Dermis microvascular lymphatic vessel endothelial cell (primary cell): ENCODE measurements at places on chromosomes 6 and 20. TPM values are rescaled to one million over a fixed set of nuclear protein-coding genes. Genes with fewer than 3 reads are reported as not detected.

DNA sequence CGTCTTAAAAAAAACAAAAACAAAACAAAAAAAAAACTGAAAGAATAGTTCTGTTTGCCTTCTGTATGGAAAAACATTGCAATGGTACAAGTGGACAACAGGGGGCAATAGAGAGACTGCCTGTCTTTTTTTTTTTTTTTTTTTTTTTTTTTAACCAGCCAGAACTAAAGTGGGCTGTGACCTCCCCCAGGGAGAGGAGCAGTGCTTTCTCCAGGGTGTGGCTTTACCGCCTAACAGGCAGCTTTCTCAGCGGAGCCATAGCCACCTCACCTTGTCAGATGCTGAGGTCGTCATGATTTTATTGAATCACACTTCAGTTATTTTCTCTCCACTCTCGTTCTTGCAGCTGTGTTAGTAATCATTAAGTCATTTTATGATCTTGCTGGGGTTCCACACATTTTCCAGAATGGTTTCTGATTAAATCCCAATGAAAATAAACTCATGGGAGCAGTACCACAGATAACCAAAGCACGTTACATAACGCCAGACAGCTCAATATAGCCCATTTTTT, 78.4 kb downstream of the GMPR start:
- peak; percentile 22 for DNase-seq

- DNase-seq: no peak
Measured at GRCh38 chr6:132341646-132342045, 59.6 kb downstream of the MOXD1 start.

GRCh38 chr20:15889514-15890256, 683.6 kb downstream of the KIF16B start:
- DNase-seq: no peak

- DNase-seq: no peak
Measured at GRCh38 chr6:43308101-43308989, at the start of gene CRIP3. Gene CRIP3, minus strand, starts transcription at chr6:43308826. Its CDS starts 34 bp downstream, at chr6:43308792.

GRCh38 chr6:54291738-54292137, 16.5 kb upstream of the TINAG start:
- DNase-seq: no peak

DNA sequence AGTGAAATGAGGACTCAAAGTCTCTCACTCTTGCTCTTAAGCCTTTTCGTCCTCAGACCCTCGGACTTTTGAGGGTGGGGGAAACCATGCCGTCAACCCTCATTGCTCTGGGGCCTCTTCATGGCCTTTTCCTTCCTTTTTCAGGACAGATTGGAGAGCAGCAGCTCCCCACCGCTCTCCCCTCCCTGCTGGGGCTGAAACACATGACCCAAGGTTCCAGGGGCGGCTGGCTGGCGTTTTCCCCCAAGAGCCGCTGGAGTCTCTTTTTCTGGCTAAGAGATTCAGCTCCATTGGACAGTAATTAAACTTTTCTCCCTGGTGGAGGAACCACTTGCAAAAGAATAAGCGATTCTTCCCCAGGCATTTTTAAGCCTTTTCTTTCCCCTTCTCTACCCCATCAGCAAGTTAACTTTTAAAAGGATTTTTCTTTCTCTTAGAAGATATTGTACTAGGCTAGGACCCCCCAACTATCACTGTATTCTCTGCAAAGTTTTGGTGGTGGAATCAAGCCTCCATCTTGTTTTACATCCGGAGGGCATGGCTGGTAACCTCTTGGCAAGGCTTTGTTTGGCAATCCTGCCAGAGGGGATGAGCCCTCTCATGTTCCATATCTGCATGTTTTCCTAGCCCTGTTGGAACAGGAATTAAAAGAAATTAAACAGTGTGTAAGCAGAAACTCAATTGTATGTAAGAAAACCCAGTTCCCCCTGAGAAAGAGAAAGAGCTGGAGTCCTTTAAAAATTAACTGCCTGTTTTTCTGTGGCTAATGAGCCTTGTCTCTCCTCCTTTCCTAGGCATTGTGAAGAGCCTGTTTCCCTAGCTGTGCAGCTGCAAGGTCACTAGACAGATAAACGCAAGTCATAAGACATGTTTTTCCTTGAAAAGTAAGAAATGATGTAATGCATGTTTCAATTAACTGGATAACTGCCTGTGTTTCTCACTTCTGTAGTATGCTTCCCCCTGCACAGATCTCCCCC, 100.8 kb upstream of the GPR6 start:
- DNase-seq: no peak

DNA sequence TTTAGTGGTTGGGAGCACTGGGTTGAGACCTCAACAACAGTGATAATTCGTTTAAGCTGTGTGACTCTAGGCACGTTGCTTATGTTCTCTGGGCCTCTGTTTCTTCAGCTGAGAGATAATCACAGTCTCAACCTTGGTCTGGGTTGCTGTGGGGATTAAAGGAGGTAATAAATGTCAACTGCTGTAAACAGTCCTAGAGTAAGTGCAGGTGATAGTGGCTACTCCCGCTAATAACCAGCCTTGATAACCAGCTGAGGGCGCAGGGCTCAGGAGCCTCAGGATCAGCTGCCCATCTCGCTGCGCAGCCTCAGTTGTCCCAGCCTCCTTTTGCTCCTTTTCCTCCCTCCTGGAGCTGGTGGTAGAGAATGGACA, 58.0 kb downstream of the JARID2 start:
- no peak for DNase-seq

MMP24 gene
- under 0.01 and 0.13 TPM in 2 replicates for total RNA-seq

DNA sequence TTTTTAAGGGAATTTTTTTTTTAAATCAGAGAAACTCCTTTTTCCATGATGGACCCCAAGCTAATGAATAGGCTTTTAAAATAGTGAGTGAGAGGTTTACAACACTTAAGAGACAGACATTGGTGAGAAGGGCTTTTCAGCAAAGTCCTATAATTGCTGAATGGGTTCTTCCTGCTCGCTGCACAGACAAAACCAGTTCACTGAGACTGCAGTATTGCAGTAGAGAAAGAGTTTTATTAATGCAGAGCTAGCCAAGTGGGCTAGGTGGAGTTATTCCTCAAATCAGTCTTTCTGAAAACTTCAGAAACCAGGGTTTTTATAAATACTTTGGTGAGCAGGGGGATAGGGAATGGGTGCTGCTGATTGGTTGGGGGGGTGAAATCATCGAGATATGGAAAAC, 3.2 kb upstream of the SLC2A10 start:
- no peak for DNase-seq

DNA sequence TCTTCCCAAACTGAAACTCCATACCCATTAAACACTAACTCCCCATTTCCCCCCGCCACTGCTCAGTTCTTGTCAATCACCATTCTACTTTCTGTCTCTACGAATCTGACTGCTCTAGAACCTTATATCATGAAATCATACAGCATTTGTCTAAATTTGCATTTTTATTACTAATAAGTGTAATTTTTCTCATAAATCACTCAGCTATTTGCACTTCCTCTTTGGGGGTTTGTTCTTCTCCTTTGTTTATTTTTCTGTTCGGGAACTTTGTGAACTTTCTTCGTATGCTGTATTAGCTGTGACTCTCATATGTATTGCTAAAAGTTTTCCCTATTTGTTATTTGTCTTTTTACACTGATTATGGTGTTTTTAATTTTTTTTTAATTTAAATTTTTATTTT, 152.2 kb downstream of the SLC16A10 start:
- DNase-seq: no peak

GRCh38 chr6:31908791-31909190, 6.9 kb upstream of the ZBTB12 start:
- no peak for DNase-seq

DNA sequence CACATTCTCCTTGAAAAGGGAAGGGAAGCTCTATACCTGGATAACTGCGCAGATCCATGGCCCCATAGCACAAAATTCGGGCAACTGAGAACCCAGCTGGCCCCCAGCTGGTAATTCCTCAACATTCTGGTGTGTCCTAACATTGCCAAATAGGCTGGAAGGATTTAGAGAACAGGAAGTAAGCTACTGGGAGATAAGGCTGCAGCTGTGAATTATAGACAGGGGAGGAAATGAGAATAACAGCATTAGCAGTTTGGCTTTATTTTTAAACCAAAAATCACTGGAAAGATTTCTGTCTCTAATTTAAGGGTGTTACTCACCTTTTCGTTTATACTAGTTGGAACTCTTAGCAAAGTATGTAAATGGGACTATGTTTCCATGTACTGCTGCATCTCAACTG, 97.2 kb downstream of the TULP4 start:
- peak; percentile 87 for DNase-seq

DNA sequence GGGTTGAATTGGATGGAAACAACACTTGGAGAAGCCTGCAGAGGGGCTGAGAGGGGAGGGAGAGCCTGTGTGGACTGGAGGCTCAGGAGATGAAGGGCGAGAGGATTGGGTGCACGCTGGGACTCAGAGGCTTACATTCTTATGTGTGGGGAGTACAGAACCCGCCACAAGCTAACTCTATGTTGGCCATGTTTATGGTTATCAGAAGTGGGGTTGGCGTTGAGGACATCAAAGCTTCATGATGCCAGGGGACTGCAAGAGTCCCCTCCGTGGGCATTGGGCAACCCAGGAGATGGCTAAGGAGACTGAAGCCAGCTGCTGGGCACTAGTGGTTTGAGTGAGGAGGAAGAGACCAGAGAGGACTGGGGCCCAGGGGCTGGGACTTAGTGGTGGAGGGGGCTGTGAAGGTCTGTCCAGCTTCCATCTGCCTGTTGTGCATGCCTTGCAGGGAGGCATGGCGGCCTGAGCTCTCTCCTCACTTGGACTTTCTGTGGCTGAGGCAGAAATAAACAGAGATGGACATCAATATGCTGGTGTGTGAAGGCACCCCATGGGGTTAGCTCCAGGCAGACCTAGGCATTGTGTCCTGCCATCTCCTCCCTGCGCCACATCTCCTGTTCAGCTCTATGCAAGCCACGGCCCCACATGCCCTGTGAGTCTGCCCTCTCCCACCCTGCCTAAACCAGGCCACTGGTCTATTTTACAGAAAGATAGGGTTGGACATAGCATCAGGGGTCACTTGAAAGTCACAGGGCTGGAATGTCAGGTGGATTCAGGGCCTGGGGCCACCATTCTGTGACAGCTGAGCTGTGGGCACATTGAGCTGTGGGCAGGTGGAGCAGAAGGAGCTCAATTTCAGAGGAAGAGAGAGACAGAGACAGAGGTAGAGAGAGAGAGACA, 61.6 kb downstream of the PHACTR3 start:
- DNase-seq: no peak

DNA sequence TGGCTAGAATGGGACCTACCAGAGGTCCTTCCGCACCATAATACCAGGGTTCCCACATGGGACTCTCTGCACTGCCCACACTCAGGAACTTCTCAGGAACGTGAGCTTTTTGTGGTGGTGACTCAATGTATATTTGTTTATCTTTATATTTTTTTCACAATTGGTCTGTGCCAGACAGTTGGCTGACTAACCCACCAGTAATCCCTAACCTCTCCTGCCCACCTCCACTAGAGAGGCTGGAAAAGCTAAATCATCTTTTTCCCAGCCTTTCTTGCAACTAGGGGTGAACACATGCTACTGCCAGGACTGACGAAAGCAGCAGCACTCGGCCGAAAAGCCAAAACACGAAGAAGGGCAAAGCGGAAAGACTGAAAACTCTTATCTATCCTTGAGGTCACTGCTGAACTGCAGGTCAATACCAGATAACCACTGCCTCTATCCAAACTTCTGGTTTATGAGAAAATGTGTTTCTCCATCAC, 112.9 kb downstream of the TRERF1 start:
- no peak for DNase-seq

SLC13A3 gene
- total RNA-seq: under 0.01 and 0.13 TPM in 2 replicates

- no peak for DNase-seq
Measured at GRCh38 chr20:33063271-33063670, 9.6 kb downstream of the BPIFB3 start.

TULP1 gene
- not detected in 2 replicates for total RNA-seq

GRCh38 chr6:25278261-25278913, 787 bp upstream of the CARMIL1 start:
- no peak for DNase-seq

- no peak for DNase-seq
Measured at GRCh38 chr6:121837545-121838229, 402.2 kb downstream of the GJA1 start.

GNMT gene
- under 0.01 and 0.13 TPM in 2 replicates for total RNA-seq

LY6G6D gene
- total RNA-seq: not detected in 2 replicates

DNA sequence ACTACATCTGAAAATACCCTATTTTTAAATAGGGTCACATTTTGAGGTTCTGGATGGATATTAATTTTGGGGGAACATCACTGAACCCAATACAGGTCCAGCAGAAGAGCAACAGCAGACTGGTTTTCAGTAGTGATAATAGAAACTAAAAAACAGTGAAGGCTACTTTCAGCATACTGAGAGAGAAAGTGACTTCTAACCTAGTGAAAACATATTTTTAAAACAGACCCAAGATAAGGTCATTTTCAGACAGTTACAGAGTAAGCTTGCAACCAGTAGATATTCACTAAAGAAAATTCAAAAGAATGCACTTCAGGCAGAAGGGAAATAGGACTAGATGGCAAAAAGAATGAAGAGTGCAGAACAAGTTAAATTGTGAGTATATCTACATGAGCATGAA, 42.0 kb upstream of the TMEM244 start:
- no peak for DNase-seq

- DNase-seq: peak; percentile 83
Measured at GRCh38 chr6:33014841-33015634, 5.6 kb upstream of the HLA-DOA start.

- DNase-seq: no peak
Measured at GRCh38 chr6:90508753-90509152, 78.1 kb downstream of the MAP3K7 start.

DNA sequence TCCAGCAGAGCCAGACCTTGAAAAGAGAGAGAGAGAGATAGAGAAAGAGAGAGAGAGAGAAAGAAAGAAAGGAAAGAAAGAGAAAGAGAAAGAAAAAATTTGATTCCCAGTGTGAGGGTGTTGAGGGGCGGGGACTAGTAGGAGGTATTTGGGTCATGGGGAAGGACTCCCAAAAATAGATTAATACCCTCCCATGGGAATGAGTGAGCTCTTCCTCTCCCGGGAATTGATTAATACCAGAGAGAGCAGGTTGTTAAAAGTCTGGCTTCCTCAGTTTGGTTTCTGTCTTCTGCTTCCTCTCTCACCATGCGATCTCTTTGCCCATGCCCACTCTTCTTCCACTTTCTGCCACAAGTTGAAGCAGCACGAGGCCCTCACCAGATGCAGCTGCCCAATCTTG, 28.8 kb upstream of the CFAP206 start:
- DNase-seq: no peak

FGD2 gene
- total RNA-seq: not detected in 2 replicates

DNA sequence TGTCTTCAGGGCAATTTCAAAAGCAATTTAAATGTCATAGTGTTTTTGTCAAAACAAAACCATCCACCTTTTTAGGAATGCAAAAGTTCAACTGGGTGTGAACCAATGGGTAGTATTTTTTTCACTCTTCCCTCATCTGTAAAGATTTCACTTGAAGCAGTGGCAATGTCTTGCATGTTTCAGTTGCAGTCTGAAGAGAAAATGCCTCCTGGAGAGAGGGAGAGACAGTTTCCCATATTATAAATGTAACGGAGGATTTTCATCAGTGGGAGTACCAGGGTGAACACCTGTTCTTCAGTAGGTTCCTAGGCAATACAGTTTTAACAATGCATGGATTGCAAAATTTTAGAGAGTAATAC, 3.3 kb downstream of the FOXQ1 start:
- DNase-seq: no peak

- no peak for DNase-seq
Measured at GRCh38 chr6:119337252-119337651, 12.3 kb downstream of the MAN1A1 start.
